Stimulated activated CD4-positive, alpha-beta T cell treated with anti-CD3 and anti-CD28 coated beads, Interleukin-1b, Interleukin-23, amount 100 ng/mL, for 48 hours (primary cell): ENCODE measurements at places on chromosomes 12 and 14.

DNA sequence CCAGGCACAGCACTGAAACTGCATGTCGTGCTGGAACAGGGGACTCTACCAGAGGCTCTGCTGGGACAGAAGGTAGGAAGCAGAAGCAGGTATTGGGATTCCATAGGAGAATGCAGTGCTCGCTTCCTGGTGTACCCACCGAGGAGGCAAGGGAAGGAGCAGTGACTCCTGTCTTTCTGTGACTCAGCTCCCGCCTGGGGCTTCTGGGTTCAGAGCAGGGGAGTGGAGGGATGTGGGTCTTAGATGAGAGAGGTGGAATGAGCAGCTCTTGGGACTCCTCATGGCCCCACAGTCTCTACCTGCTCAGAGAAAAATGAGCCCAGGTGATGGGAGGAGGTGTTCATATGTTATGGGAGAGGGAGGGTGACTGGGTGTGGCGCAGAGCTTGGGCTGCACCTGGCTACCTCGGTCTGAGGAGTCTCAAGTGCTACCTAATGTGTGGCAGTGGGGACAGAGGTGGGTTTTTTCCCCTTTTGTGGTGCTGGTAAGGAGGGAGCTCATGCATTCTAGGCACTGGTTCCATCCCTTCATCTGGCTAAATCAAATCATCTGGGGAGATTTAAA lies 26.3 kb downstream of the WNT5B start:
- no peak for DNase-seq

- no peak for DNase-seq
Measured at GRCh38 chr12:75294336-75294735, 35.8 kb downstream of the CAPS2 start.

- DNase-seq: no peak
Measured at GRCh38 chr12:117035287-117035686, 63.9 kb downstream of the TESC start.

GRCh38 chr14:58665773-58666500 lies 28.2 kb downstream of the DACT1 start:
- DNase-seq: no peak

- DNase-seq: no peak
Measured at GRCh38 chr14:100731846-100732765, 5.4 kb downstream of the DLK1 start.

DNA sequence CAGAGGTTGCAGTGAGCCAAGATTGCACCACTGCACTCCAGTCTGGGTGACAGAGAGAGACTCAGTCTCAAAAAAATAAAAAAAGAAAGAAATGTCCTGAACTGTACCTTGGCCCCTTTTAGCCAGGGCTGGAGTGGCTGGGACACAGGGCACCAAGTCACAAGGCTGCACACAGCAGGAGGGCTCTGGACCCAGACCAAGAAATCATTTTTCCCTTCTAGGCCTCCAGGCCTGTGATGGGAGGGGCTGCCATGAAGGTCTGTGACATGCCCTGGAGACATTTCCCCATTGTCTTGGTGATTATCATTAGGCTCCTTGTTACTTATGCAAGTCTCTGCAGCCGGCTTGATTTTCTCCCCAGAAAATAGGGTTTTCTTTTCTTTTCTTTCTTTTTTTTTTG lies 5.1 kb upstream of the ACOT6 start:
- DNase-seq: no peak

DNA sequence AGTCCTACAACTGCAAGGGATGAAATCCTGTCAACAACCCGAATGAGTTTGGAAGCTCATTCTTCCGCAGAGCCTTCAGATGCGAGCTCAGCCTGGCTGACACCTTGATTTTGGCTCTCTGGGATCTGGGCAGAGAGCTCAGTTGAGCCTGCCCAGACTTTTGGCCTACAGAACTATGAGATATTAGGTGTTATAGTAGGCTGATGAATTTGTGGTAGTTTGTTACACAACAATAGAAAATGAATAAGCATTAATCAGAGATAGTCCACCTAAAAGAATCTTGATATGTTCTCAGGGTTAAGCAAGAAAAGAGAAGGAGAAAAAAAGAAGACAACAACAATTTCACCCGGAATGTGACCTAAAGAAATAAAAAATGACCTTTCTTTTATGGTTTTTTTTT lies 30.4 kb upstream of the GZMB start:
- DNase-seq: no peak

GRCh38 chr12:85951823-85952222 lies 77.7 kb downstream of the NTS start:
- no peak for DNase-seq

GRCh38 chr14:106436310-106436905 lies 910.0 kb downstream of the TMEM121 start:
- peak; percentile 65 for DNase-seq

- DNase-seq: no peak
Measured at GRCh38 chr12:122866950-122867607, 28.8 kb downstream of the VPS37B start.

- DNase-seq: no peak
Measured at GRCh38 chr12:48937170-48937569, 11.9 kb upstream of the FKBP11 start.

- DNase-seq: no peak
Measured at GRCh38 chr14:104451474-104451873, 128.1 kb upstream of the C14orf180 start.

GRCh38 chr14:71799841-71800240 lies 132.4 kb upstream of the RGS6 start:
- no peak for DNase-seq

DNA sequence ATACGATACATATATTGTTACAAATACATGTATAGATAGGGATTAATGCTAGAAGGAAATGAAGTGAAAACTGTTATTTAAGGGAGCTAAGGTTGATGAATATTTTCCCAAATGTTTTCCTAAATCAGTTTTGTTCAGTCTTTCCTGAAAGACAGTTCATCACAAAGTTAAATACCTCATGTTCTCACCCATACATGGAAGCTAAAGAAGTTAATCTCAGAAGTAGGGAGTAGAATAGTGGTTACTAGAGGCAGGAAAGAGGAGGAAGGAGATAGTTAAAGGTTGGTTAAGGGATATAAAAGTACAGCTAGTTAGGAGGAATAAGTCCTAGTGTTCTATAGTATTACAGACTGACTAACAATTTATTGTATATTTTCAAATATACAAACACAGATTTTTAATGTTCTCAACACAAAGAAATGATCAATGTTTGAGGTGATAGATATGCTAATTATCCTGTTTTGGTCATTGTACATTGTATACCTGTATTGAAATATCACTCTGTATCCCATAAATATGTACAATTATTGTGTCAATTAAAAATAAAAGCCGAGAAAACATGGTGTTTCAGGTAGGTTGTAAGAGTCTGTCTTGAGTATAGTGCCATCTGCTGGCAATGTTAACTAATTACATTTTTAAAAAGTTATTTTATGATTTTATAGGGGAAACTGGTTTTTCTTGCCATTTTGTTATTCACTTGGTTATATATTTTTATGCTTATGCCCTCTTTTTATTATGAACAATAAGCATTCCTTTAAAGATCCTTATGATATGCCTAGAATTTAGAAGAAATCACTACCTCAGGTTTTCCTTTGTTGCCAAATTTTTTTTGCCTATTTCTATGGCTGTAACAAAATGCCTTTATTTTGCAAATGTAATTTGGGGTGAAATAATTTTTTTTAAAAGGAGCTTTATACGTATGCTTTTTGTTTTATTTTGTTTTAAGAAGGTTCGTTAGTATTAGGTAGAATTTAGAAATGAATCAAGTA lies 26.9 kb downstream of the ZDHHC17 start:
- no peak for DNase-seq

DNA sequence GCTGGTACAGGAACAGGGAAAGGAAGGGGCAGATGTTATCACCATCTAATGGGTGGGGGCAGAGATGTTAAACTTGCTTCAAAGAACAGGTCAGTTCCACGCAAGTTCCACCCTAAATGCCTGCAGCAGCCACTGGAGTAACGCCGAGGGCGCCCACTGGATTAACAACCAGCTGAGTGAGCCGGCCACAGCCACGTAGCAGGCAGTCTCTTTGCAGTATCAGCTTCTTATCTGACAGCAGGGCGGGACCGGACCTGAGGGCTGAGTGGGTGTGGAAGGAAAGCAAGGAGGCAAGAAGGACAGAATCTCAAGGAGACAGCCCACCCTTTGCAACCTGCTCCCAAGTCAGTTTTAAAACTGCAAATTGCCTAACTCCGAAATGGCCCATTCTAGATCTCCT lies 38.4 kb upstream of the FOXN3 start:
- no peak for DNase-seq

DNA sequence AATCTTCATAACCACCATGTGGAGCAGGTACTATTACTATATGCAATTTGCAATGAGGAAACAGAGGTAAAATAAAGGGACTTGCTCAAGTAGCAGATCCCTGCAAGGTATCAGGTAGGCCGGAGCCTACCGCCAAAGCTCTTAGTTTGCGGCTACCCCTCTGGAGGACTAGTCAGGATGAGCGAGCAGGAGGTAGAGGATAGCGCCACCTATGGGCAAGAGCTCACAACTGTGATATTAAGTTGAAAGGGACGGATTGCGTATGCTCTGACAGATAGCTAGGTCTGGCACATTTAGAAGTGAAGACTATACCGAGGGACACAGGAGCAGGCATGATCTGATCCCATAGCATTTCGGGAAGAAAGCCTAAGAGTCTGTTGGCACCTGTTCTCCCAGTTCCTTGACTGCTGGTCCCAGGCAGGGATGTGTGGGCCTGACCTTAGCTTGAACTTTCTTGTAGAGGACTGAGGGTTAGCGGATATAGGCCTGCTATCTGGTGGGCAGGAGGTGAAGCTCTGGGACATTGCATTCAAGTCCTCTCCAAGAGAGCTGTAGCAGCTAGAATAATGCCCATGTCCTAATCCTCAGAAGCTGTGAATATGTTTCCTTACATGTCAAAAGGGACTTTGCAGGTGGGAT lies 48.0 kb downstream of the SLC17A8 start:
- DNase-seq: peak; percentile 42

DNA sequence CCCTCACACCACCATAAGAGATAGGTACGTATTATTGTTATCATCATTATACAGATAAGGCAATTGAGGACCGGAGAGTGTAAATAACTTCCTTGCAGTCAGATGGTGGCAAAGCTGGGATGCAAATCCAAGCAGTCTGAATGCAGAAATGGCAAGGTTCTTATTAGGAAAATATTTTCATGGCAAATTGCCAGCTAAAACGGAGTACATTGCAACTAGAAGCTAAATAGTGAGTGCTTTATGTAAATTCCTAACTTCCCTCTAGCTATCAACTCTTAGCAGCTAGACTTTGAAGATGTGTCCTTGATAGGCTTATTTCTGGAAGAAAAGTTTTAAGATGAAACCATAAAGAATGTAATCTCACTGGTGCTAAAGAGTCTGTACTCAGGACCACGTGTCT lies 323.9 kb upstream of the DIO2 start:
- no peak for DNase-seq

DNA sequence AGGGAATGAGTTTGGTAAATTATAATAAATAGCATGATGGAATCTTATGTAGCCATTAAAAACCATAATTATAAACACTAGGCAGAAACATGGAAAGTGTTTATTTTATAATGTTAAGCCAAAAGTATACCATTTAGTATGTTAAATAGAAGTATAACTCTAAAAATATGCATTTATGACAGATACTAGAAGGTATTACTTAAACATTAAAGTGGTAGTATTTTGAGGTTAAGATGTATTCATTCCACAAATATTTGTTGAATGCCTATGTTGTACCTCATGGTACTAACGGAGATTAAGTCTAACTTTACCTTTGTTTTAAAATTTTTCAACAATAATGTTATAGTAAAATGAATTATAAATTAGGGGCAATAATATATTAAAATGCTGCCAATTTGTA lies 24.1 kb downstream of the TTC8 start:
- no peak for DNase-seq

DNA sequence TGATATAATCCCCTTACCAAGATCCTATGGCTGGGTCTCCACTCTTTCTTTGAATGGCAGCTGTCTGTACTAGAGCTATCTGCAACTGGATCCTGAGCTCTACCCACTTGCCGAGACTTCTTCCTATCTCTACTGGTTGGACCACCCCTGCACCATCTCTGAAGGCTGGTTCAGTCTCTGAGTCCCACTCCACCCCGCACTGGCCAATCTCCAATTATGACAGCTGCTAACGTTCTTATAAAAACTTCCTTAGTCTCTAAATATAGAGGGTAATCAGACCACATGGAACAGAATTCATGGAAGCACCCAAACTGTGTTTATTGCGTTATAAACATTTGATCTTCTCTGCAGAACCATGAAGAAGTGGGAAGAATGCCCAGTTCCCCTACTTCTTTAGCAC lies 186.6 kb upstream of the EEA1 start:
- no peak for DNase-seq

- DNase-seq: no peak
Measured at GRCh38 chr12:118319627-118320026, 53.1 kb downstream of the TAOK3 start.

GRCh38 chr14:89500303-89500702 lies 83.3 kb upstream of the FOXN3 start:
- no peak for DNase-seq

GRCh38 chr14:32648434-32648833 lies 290.2 kb upstream of the NPAS3 start:
- no peak for DNase-seq

GRCh38 chr14:70213721-70214282 lies 25.1 kb upstream of the SLC8A3 start:
- DNase-seq: no peak

GRCh38 chr12:56046027-56046780 lies 4.5 kb downstream of the RPS26 start:
- DNase-seq: no peak

DNA sequence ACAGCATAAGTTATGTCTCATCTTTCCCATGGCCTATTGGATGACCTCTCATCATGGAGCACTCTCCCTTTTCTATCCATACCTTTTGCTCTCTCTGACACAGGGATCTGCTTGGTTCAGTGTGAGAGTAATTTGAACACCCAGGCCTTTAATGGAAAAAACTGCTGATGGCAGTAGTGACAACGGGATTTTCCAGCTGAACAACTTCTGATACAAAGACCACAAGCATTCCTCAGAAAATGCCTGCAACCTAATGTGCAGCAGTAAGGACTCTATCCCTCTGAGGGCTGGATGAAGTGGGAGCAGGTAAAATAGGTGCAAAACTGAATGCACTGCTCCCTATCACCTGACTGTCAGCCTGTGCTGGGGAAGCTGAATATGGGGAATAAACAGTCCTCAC lies 51.0 kb downstream of the KANSL2 start:
- no peak for DNase-seq

DNA sequence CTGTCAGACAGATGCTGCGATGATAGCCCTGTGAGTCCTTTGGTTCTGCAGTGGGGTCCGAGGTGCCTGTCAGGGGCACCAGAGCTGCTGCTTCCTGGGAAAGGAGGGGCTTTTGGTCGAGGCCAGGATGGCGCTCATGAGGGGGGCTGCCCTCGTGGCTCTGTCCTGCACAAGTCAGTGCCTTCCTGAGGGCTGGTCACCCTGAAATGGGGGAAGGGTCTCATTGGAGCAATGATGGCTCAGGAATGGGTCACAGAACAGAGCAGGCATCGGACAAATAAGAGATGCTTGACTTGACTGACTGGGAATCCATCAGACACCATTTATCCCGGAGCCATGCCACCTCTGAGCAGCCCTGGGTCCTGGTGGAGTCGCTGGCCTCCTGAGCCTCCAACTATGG lies 121.9 kb downstream of the ADGRD1 start:
- DNase-seq: no peak

GRCh38 chr14:100070310-100070709 lies 5.1 kb downstream of the EVL start:
- no peak for DNase-seq
